ENCODE measurements at places on chromosomes 5 and 9.

DNA sequence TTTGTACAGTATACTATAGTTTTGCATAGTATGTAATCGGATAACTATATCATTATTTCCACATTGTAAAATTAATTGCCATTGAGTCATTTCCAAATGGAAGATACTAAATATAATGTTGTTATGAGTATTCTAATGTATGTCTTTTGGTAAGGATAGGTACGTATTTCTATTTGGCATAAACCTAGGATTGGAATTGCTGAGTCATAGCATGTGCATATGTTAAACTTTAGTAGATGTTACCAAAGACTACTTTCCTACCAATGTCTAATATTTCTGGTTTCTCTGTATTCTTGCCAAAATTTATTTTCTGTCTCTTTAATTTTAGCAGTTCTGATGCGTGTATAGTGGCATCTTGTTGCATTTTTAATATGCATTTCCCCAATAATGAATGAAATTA lies 825.1 kb upstream of the ARRDC3 start:
- no peak for DNase-seq

DNA sequence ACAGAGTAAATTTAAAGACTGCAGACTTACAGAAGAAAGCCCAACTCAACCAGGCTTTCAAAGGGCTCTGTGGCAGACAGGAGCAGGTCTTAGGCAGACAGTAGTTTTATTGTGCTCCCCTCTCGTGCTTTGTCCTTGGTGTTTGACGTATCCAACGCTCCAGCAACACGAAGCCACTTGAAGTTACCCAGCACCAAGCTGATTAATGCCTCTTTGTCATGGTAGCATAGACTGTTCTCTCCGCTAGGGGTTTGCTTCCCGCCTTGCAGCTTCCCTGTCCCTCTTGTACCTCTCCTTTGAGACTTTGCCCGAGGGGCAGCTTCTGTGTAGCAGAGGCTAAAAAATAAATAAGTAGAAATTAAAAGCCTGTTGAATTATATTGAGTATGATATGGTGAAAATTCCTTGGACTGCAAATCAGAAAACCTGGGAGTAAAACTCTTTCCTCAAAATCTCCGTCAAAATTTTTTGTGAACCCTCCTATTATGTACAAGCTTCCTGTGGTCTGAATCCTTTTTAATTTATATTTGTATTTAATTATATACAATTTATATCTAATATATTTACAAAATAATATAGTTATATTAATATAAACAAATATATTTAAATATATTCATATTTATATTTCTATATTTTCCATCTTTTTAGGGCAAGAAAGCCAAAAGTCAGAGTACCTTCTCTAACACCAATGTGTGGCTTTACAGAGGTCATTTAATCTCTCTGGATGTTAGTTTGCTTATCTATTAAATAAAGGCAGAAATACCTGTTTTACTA lies 405.4 kb downstream of the DMAC1 start:
- DNase-seq: no peak

GRCh38 chr5:33417632-33418031 lies 23.1 kb upstream of the TARS1 start:
- no peak for DNase-seq

- DNase-seq: peak; percentile 9
Observed at GRCh38 chr5:64165500-64166200, at the start of gene RNF180. Gene RNF180 (plus strand): TSS chr5:64165843. CDS start chr5:64200808, 34,965 bp downstream.

- DNase-seq: no peak
Observed at GRCh38 chr5:178301641-178302040, 69.0 kb upstream of the PHYKPL start.

DNA sequence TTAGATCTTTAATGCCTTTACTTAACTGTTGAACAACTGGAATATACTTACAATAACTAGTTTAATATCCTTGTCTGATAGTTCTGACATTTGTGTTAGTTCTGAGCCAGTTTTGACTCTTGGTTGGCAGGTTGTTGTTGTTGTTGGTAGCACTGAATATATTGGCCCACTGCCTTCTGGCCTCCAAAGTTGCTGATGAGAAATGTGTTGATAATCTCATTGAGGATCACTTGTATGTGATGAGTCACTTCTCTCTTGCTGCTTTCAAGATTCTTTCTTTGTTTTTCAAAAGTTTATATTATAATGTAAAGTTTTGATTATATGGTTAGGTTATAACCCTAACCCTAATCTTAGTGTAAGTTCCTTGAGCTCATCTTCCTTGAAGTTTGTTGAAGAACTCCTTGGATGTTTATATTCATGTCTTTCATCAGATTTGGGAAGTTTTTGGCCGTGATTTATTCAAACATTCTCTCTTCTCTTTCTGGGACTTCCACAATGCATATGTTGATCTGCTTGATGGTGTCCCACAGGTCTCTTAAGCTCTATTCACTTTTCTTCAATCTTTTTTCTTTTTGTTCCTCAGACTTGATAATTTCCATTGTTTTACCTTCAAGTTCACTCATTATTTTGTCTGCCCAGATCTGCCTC lies 149.7 kb downstream of the FGF18 start:
- DNase-seq: no peak
